Eye (tissue), 1 donor: ENCODE measurements at places on chromosomes 2 and 18.

GRCh38 chr2:197327472-197328098, 17.0 kb upstream of the ANKRD44 start:
- peak; percentile 38 for DNase-seq

GRCh38 chr2:190524928-190525327, 9.6 kb downstream of the NEMP2 start:
- no peak for DNase-seq

DNA sequence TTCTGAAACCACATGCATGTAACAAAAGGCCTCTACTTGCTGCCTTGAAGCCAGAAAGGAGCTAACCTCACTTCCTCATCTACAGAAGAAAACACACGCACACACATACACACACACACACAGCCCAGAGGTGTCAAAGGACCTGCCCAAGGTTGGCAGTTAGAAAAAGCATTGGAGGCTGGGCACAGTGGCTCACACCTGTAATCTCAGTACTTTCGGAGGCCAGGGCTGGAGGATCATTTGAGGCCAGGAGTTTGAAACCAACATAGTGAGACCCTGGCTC, 125.9 kb upstream of the RNF152 start:
- DNase-seq, result no peak

GRCh38 chr18:45666520-45666919, 51.2 kb downstream of the SLC14A2 start:
- no peak for DNase-seq

- DNase-seq, result no peak
Measured at GRCh38 chr2:237438080-237438940, 24.3 kb upstream of the COL6A3 start.

- DNase-seq, result no peak
Measured at GRCh38 chr2:68789603-68790002, 55.0 kb downstream of the ARHGAP25 start.

- DNase-seq, result no peak
Measured at GRCh38 chr18:76351961-76352581, 143.0 kb downstream of the ZNF516 start.
